ENCODE measurements at places on chromosomes 5 and 9. TPM values are rescaled to one million over a fixed set of nuclear protein-coding genes. Genes with fewer than 3 reads are reported as not detected.

The PCDHB9 gene
- total RNA-seq, result 1.3 TPM

DNA sequence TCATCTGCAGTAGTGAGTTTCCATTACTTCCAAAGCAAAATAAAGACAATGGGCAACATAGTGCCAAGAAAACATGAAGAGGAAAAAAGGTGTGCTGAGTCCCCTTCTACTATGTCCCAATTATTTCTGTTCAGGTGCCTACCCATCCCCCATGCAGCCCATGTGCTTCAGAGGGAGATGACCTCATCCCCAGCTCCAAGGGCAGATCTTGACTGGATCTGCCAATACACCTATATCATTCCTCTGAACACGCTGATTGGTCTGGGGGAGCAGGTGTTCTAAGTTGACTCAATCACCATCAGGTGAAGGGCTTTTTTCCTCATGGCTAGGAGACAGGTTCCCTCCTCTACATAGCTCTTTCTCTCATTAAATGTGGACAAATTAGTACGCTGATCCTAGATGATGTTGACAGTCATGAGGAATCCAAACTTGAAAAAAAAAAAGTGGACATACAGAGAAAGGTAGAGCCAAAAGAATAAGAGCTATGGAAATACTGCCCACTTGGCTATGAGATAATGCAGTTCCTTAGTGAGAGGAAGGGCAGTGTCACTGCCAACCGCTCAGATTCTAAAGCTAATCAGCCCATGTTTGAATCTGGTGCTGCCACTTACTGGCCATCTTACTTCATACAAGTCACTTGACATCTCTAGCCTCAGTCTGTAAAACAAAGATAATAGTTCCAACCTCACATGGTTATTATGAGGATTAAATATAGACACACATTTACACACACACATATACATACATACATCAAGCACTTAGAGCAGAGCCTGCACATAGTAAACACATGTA, 23.1 kb downstream of the PRELID2 start:
- DNase-seq, result no peak

DNA sequence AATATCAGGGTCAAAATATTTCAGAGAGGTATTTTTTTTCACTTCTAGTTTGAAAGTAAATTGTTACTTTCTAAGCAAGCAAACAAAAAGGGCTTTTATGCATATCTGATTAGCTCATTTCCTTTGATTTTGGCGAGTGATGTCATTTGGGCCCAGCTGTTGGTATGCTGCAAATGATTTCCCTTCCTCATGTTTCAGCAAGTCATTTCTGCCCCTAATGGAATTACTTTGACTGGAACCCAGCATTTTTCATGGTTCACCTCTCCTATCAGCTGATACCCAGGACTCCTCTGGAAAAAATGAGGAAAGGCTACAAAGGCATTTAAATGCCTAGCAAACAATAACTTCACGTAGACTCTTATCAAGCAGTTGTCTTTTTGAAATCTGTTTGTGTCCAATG, 500.6 kb downstream of the EBF1 start:
- DNase-seq, result no peak

DNA sequence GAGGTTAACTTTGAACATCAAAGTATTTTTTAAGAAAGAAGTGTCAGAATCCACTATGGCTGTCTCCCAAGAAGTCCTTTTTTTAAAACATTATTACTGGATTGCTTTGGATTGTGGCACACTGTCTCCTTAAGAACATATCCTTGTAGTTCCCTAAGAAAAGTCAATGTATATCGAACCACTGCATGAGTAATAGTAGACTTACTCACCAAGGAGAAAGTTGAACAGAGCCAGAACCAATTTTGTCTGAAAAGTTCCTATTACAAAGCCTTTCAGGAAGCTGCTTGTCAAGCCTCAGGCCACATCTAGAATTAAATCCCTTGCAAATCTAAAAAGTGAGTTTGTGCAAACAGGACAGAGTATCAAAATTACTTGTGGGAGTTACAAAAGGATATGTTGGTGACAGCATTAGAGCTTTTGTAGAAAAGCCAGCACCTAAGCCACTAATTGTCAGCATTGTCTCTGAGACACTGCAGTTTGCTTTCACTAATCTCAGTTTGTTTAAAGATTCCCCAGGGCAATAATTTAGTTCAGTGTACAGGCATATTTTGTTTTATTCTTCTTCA, 195.4 kb downstream of the MPDZ start:
- no peak for DNase-seq

The SOWAHA gene
- 0.08 TPM for total RNA-seq

DNA sequence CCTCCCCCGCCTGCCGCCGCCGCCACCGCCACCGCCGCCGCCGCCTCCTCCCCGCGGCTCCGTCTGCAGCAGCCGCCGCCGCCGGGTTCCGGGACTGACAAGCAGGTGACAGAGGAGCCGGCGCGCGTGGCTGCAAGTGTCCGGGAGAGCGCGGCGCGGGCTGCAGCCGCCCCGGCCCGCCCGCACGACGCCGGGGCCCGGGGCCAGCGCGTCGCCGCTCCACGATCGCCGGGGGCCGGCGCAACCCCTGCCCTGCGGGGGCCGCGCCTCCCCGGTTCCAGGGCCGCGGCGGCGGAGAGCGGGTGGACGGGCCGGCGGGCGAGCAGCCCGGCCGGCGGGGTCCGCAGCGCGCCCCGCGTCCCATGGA, 343 bp downstream of the LMX1B start:
- DNase-seq, result no peak

- no peak for DNase-seq
Observed at GRCh38 chr5:100826133-100826532, 76.9 kb downstream of the ST8SIA4 start.

The SHROOM1 gene
- 4.7 TPM for total RNA-seq

DNA sequence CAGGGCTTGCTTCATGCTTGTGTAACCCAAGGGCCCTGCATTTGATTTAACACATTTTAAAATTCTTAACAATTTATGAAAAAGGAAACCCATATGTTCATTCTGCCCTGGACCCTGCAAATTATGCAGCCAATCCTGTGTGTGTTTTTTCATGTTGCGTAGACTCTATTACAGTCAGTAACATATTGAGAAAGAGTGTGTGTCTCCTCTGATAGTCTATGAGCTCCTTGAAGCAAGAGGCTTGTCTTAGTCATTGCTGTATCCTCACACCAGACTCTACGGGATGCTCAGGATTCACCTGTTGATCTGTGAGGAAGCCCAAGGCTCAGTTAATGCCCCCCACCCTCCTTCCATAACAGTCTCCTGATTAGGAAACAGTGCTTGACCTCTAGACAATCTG, 177.3 kb upstream of the DMAC1 start:
- no peak for DNase-seq

The AK8 gene
- total RNA-seq, result 0.13 TPM

The DAB2IP gene
- total RNA-seq, result 60.3 TPM

DNA sequence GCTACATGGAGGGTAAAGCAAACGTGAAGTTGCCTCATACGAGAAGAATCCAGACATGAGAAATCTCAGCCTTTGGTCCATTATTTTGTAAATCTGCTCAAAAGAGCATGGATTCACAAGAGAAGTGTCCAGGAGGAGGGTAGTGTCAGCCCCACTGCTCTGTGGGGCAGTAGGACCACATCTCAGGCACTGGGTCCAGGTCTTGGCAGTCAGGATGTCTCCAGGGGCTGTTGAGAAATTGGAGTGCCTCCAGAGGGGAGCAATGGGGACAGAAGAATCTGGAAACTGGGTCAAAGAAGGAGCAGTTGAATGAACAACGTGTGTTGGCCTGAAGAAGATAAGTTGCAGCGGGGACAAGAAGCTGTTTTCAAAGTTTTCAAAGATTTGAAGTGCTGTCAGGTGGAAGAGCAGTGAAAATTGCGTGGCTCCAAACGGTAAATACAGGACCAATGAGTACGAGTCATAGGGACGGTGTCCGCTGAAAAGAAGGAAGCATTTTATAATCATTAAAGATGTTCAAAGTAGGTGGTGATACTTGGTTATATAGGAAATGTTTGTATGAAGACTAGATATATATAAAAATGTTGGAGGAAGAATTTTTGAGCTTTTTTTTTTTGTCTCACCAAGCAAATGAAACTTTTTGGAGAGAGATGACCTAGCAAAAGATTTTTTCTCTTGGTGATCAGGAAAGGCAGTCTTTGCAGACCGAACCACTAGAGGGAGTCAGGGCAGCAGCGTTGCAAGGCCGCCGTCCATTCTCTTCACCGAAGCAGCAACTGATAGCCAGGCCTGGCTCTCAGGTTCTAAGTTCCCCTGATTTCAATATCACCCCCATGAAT, 57.1 kb upstream of the ZBED3 start:
- DNase-seq, result peak; percentile 82

DNA sequence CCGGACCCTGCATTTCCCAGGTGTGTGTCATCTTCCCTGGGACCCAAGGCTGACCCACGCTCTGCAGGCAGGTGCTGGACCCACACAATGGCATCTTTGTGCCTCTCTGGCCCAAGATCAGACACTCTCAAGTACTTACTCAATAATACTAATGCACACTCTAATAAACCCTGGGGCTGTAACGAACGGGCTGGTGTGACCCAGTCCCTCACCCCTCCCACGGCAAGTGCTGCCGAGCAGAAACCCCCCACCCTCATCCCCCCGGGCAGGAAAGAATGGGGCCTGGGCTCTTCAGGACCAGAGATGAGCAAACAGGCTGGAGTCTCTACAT, 1.1 kb upstream of the OBP2B start:
- peak; percentile 19 for DNase-seq

DNA sequence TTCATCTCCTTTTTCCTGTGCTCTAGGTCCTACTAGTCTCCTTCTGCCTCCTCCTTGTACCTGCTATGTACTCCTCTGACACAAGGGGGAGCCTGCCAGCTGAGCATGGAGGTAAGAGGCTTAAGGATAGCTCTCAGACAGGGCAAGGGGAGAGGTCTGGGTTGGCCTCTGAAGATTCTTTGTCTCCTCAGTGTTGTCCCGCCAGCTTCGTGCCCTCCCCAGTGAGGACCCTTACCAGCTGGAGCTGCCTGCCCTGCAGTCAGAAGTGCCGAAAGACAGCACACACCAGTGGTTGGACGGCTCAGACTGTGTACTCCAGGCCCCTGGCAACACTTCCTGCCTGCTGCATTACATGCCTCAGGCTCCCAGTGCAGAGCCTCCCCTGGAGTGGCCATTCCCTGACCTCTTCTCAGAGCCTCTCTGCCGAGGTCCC, 3.8 kb downstream of the CREB3 start:
- no peak for DNase-seq

DNA sequence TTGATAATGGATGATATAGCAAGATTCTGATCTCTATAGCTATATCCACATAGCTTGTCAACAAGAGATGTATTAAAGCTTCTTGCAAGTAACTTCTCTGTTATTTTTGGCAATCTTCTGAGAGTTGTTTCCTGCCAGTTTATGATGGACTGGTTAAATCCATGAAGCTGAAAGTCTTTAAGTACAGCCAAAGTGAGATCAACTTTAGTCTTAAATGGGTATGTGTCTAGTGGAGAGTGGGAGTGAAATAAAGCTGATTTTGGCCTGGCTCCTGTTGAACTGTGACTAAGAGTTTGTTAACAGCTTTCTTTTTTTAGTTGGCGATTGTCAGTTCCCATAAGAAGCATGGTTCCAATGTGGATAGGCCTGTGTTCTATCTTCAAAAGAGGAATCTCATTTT, 350.9 kb upstream of the PCSK5 start:
- no peak for DNase-seq
